Naive thymus-derived CD4-positive, alpha-beta T cell (primary cell): ENCODE measurements at places on chromosomes 2 and 18. TPM values are rescaled to one million over a fixed set of nuclear protein-coding genes. Genes with fewer than 3 reads are reported as not detected.

DNA sequence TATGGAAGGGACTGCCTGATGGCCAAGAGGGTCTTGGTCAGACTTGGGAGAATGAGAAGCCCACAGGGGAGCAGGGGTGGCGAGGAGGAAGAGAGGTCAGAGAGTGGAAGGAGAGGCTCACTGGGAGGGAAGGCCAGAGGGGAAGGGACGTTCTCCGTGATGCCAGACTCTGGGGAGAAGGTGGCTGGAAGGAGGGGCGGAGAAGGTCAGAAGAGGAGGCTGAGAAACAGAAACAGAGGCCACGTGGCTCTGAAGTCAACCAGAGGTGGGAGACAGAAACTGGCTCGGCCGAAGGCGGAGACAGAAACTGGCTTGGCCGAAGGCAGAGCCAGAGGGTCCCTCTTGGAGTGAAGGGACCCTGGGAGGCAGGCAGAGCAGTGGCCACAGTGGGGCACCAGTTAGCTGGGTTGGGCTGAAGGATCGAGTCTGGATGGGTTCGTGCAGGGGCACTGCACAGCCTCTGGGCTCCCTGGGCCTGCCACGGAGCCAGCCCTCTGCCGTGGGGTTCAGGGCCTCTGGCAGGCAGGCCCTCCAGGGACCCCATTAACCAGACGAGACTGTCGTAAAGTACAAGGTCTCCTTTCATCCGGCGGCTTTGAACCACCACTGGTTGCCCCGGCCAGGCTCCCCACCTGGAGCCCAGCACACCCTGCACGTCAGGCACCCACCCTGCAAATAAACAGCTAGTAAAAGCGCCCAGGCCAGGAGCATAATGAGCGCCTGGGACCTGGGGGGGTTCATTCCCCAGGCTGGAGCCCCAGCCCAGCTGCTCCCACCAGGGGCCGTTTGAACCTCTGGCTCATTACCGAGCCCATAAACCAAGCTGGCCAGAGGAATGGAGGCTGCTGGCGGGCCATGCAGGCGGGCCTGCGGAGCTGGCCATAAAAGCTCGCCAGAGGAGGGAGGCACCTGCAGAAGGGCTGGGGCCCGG lies 218.8 kb downstream of the DYSF start:
- DNase-seq = no peak
- H3K27me3 ChIP-seq = no peaks in the 10 kb centered on the region
- no peaks in the 10 kb centered on the region for H3K4me1 ChIP-seq
- no peak overlapping the region for H3K27ac ChIP-seq
- no peaks in the 10 kb centered on the region for H3K36me3 ChIP-seq

GRCh38 chr2:240931319-240931949 lies 25.3 kb downstream of the CROCC2 start:
- no peaks in the 10 kb centered on the region for H3K27me3 ChIP-seq
- no peaks in the 10 kb centered on the region for H3K36me3 ChIP-seq
- DNase-seq = no peak
- no peak overlapping the region for H3K27ac ChIP-seq

The DTNB gene
- 24.4 TPM for polyA plus RNA-seq

DNA sequence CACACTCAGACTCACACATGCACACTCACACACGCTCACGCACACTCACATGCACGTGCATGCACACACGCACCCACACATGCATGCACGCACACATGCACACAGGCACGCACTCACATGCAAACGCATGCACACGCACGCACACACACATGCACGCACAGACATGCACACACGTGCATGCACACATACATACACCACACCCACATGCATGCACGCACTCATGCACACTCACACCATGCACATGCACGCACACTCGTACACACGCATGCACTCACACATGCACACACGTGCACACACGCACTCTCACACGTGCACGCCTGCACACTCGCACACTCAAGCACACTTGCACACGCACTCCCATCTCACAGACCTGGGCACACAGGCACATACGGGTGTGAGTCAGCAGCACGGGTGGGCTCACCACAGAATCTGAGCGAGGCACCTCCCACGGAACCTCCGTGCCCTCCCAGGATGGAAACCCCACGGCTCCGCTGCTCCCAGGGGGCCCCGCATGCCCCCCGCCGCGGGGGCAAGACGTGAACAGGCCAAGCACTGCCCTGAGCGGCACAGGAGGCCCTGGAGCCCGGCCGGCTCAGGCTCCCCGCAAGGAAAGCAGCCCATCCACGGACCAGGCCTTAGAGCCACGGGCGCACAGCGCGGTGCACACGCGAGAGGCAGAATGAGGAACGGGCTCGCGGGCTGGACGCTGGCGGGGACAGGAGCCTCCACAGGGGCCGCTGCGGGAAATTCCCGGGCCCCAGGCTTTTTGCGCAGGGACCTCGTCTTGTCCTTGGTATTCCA lies 8.4 kb upstream of the KCNG2 start:
- H3K27me3 ChIP-seq = peaks cover 3% of the 10 kb centered on the region
- no peaks in the 10 kb centered on the region for H3K4me1 ChIP-seq
- H3K27ac ChIP-seq = no peak overlapping the region

GRCh38 chr2:169112841-169113240 lies 43.5 kb downstream of the DHRS9 start:
- no peak for DNase-seq
- no peak overlapping the region for H3K4me3 ChIP-seq
- H3K27ac ChIP-seq = no peak overlapping the region
- H3K27me3 ChIP-seq = no peaks in the 10 kb centered on the region
- H3K4me1 ChIP-seq = peaks cover 16% of the 10 kb centered on the region

DNA sequence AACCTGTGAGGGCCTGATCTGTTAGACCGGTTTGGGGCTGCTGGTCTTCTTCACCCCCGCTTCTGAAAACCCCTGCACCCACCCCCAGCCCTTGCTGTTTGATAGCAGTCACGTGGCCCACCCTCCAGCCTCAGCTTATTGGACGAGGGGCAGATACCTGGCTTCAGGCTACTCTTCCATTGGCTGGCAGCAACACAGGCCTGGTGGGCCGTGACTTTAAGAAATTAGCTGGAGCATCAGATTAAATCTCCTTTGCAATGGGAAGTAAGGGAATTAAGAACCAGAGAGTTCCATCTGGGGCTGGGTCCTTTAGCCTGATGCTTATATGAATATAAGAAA lies 107.3 kb downstream of the KLHL29 start:
- no peak overlapping the region for H3K4me3 ChIP-seq
- H3K4me1 ChIP-seq = peaks cover 25% of the 10 kb centered on the region
- H3K36me3 ChIP-seq = no peaks in the 10 kb centered on the region
- H3K27me3 ChIP-seq = no peaks in the 10 kb centered on the region
- DNase-seq = no peak
